Suppressor macrophage treated with lipopolysaccharide for 4 hours (primary cell): ENCODE measurements at places on chromosomes 2 and 18.

DNA sequence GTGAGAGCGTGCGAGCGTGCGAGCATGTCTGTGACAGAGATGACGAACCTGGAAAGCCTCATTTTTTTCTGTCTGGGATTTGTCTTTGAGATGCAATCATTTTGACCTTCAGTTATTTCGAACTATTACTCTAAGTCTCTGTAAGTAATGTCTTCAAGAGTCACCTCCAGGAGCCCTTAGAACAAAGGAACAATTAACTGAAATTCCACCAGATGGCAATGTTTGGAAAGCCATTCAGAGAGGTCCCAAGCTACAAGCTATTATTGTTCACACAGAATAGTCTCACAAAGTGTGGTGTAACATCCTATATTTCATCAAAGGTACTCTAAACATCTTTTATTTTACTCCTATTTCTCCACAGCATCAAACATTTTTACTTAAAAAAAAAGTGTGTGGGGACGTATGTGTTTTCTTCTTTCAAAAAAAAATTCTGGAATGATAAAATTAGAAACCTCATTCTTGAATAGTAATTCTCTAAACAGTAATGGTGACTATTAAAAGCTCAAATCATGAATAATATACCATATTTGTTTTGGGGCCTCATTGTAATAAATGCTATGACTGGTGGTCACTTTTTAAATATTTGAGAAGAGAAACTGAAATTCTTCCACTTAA lies 35.1 kb upstream of the MAPRE2 start:
- DNase-seq, result peak; percentile 71

DNA sequence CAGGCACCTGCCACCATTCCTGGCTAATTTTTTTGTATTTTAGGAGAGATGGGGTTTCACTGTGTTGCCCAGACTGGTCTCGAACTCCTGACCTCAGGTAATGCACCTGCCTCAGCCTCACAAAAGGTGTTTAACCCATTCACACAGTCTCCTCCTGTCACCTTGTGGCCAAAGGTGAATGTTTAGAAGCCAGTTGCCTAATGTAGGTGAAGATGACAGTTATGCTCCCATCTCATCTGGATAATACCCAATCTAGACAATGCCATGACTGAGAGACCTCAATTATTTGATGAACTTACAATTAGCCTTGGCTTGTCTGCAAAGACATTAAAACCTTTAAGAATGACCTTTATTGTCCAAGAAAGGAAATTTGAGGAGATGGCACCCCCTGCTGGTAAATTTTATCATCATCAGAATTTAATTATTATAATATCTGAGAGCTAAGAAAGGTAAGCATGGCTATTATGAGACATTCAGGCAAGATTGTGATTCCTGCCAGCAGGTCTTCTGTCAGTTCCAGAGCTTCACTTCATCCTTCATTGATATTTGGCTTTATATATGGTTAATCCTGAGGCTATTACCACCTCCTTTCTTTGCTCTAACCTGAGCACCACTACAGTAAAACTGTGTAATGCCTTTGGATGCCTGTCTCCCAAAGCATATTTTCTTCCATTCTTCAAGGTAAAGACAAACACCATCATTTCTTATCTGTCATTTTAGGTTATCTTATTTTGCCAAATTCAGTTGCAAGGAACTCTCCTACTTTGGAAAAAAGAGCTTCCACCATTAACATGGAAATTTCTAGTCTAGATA lies 117.6 kb downstream of the FAM124B start:
- peak; percentile 68 for DNase-seq

DNA sequence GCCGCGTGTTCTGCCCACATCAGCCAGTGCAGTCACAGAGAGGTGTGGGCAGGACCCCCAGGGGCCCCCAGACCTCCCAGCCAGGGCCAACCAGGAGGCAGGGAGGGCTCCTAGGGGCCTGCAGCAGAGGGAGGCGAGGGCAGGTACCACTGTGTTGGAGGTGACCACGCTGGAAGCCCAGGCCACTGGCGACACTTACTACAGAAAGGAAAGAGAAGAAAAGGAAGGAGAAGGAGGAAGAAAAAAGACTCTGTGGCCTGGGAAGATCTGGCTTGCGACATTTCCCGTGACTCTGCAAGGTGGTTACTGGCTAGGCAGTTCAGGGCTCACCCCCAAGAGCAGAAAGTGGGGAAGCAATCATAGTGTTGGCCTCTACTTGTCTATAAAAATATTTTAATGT lies 98.1 kb upstream of the BCL2L11 start:
- peak; percentile 27 for DNase-seq

- no peak for DNase-seq
Measured at GRCh38 chr2:28326881-28327505, 65.7 kb upstream of the FOSL2 start.

DNA sequence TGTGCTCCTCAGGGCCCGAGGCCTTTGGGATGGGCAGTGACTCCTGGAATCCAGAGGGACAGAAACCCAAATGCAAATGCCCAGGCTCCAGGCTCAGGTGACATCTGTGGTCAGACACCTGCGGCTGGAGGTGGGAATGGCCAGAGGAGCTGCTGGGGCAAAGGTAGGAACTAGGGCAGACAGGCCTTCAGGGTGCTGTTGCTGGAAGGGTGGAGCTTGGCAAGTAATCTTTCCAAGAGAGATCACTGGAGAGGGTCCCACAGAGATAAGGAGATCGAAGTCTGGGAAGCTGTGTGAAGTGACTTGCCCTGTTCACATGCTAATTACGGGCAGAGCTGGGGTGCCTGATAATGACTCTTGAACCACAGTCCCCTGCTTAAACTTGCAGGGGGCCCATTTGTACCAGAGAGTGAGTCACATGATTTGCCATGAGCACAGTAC lies 82.4 kb downstream of the ACAA2 start:
- DNase-seq, result no peak

DNA sequence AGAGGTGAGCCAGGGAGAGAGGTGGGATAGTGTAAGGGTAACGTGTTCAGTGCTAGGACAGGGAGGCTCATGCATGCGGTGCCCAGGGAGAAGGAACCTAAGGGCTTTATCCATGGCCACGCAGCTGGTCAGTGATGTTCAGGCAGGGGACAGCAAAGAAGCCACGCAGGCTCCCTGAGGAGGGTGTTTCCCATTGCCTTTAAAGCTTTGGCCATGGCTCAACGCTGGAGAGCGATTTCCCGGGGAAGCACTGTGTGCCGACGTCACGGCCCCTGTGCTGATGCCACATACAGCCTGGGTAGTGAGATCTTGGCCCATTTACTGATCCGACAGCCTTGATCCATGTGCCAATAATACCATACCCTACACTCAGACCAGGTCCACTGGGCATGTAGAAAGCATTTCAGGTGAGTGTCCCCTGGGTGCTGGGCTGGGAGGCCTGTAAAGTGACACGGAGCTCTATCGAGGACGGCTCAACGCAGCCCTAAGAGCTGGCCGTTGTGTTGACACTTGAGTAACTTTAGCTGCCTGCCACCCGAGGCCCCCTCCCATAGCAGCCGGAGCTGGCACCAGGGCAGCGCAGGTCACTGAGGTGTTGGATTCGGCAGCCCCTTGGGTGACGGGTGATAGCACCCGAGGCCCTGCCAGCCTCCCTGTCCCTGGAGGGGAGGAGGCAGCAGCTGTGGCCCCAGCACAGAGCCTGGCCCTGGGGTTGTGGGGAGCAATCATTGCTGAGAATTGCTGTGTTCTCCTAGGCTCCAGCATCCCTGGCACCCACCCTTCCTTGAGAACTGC lies 41.4 kb downstream of the PDIA6 start:
- DNase-seq, result no peak

DNA sequence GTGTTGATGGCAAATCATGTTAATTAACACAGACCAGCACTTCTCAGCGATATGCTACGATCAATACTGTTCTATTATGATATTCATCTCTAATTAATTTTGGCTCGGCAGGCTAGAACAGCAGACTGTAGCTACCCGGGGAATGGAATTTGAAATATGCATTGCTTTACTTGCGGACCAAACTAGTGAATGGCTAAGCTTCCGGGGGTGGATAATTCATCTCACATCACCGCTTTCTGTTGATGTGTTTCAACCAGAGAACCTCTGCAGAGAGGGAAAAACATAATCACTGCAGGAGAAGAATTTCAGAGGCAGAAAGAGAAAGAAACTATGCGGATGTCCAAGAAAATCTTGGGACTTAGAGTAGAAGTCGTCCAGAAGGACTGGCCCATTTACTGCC lies 490.9 kb downstream of the STK39 start:
- DNase-seq, result no peak

GRCh38 chr2:73930386-73930785 lies 3.7 kb downstream of the DGUOK start:
- DNase-seq, result no peak

DNA sequence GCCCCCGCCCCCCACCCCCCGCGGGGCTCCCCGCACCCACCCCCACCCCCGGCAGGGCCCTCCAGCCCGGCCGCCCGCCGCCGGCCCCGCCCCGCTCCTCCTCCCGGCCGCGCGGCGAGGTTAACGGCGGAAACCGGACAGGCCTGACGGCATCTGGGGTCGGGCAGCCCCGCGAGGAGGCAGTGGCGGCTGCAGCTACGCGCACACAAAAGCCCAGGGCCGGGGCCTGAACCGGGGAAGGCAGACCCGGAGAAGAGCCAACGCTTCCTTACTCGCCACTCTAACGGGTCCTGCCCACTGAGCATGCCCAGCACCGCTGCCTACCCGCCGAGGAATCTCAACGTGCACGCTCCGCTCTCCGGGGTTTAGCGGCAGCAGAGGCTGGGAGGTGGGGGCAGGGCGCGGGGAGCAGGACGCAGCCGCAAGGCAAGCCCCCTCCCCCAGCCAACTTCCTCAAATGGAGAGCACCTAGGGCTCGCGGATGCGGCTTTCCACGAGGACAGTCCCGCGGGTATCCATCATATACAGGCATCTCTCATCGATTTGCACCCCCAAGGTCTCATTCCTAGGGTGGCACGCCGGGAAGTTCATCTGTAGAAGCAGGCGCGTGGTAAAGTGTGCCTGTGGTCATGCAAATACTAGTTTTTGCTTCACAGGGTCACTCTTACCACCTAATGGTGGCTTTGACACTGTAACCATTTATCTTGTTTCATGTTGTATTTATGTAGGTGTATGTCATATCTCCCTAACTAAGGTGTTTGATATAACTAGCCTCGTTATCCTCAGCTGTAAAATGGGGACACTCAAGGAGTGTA lies at the start of gene MEMO1:
Gene MEMO1 (minus strand): TSS at position 339 of the 815 bp plus-strand sequence. CDS start 761 bp downstream, outside the sequence.
- peak; percentile 91 for DNase-seq
